ENCODE measurements at places on chromosomes 4 and X.
A peak's percentile ranks its signal among the peaks of the same experiment; 100 is the strongest.

GRCh38 chr4:55321707-55322264, 24.3 kb upstream of the SRD5A3 start:
- peak; percentile 67 for DNase-seq
- H3K36me3 ChIP-seq, result no peaks in the 10 kb centered on the region
- no peak overlapping the region for H3K4me3 ChIP-seq
- peaks cover 3% of the 10 kb centered on the region for H3K27me3 ChIP-seq

DNA sequence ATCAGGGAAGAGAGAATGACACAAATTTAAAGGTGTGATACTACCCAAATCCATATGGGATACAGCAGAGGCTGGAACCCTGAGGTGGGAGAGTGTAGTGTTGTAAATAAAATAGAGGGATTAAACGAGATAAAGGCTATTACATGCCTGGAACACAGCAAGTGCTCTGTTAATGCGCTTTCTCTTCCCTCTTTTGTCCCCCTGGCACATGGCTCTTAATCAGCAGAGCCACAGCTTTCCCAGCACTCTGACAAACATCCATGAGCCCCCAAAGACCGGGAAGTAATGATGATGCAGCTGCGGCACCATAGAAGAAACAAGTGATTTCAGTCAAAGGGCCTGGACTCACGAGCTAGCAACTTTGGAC, 85.9 kb downstream of the RASL11B start:
- H3K27me3 ChIP-seq, result no peaks in the 10 kb centered on the region
- H3K36me3 ChIP-seq, result no peaks in the 10 kb centered on the region
- H3K4me3 ChIP-seq, result no peak overlapping the region
- DNase-seq, result no peak

DNA sequence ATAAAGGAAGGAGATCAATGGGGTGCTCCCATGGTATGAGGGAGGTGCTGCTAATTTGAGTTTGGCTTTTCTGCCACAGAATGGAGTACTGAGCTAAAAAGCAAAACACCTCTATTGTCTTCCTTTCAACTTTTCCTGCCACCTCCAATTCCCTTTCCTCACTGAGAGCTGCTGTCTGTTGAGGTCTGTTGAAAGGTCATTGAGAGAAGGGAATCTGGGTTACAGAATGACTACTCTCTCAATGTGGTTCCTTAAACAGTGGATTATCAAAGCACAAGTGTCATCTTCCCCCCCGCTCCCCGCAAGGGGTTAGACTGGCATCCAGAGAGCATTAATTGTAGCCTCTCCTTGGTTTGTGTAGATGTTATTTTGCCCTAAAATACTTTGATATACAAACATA, 10.7 kb downstream of the USP9X start:
- no peak overlapping the region for H3K27ac ChIP-seq
- no peaks in the 10 kb centered on the region for H3K27me3 ChIP-seq
- no peaks in the 10 kb centered on the region for H3K36me3 ChIP-seq
- DNase-seq, result peak; percentile 21
- no peak overlapping the region for H3K4me3 ChIP-seq

DNA sequence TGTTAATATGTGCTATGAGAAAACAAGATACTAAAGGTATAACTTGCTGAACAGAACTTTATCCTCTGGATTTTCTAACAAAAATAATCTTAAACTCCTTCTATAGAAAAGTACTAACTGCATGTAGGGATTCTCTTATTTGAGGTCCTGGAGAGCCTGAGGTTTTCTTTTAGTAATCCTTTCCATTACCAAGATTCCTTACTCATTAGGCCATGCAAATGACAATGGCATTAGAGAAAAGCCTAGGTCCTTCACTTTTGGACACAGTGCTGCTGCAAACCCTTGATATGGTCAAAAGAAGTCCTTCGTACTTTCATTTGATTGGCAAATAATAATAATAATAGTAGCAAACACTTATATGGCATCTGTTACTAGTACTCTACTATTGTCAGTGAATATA, 3.2 kb downstream of the MMRN1 start:
- no peak for DNase-seq
- H3K27ac ChIP-seq, result no peak overlapping the region
- no peak overlapping the region for H3K4me3 ChIP-seq
- no peaks in the 10 kb centered on the region for H3K27me3 ChIP-seq
- peaks cover 33% of the 10 kb centered on the region for H3K4me1 ChIP-seq

DNA sequence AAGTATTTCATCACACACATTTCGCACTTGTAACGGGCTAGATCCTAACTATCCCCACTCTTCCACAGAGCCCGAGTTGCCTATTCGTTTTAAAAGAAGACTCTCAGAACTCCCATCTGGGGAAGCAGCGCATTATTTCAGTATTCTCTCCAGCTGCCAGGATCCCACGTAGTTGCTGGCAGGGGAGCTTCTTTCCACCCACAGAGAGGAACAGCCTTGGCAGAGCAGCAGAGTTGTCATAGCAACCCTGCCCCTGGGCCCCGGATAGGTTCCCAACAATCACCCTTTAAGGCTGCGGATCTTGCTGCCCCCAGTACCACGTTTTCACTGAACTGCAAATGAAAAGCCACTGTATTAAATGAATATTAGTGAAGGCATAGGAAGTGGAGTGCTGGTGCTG, 106.7 kb downstream of the GPM6A start:
- no peaks in the 10 kb centered on the region for H3K4me1 ChIP-seq
- no peaks in the 10 kb centered on the region for H3K36me3 ChIP-seq
- H3K27me3 ChIP-seq, result no peaks in the 10 kb centered on the region
- H3K27ac ChIP-seq, result no peak overlapping the region
- no peak overlapping the region for H3K4me3 ChIP-seq
- DNase-seq, result no peak

GRCh38 chr4:111400741-111401140, 744.5 kb upstream of the FAM241A start:
- no peaks in the 10 kb centered on the region for H3K36me3 ChIP-seq
- H3K4me1 ChIP-seq, result no peaks in the 10 kb centered on the region
- no peak overlapping the region for H3K27ac ChIP-seq
- H3K4me3 ChIP-seq, result no peak overlapping the region

DNA sequence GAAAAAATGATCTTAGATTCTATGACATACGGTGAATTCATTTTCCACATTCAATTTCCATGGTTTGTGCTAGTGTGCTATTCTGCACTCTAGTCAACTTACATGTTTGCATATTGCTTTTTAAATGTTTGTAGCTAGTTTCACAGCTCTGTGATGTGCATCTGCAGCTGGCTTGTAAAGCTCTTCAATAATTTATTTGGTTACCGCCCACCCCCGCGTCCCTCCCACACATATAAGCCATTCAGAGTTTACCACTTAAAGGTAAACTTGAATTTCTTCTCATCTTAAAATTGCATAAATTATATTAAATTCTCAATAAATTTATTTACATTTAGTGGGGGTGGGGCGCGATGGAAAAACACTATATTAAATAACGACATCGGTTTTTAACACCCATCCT, 291 bp upstream of the NBDY start:
- no peaks in the 10 kb centered on the region for H3K36me3 ChIP-seq
- no peak for DNase-seq
- H3K27ac ChIP-seq, result no peak overlapping the region
- peak overlapping the region; percentile 86 for H3K4me3 ChIP-seq
- H3K4me1 ChIP-seq, result peaks cover 10% of the 10 kb centered on the region
- H3K27me3 ChIP-seq, result no peaks in the 10 kb centered on the region

- no peak overlapping the region for H3K4me3 ChIP-seq
- no peak for DNase-seq
- H3K27ac ChIP-seq, result no peak overlapping the region
- H3K36me3 ChIP-seq, result no peaks in the 10 kb centered on the region
- H3K4me1 ChIP-seq, result no peaks in the 10 kb centered on the region
Observed at GRCh38 chr4:34293459-34293858, 1950.9 kb downstream of the ARAP2 start.

DNA sequence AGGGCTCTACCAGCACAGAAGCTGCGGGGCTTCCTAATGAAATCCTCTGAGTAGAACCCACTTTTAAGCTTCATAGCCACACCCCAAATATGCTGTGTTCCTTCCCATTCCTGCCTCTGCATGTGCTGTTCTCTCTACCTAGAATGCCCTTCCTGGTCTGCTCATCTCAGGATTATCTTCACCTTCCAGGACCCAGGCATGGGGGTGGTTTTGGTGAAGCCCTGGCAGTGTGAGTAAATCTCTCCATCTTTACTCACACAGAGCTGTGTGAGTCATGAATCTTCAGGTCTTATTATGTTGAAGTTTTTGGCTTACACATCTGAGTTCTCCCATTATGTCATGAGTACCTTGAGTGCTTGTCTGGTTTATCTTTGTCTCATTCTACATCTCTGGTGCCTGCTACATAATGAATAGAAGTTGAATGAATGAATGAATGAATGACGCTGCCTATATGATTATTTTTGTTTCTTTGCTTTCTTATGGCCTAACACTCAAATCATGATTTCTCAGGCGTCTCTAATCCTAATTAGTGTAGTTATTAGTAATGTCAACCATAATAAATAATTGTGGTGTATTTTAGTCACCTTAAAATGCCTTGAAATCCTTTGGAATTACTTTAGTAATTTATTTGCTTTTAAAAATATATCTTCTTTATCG, 41.9 kb downstream of the HADH start:
- H3K36me3 ChIP-seq, result peaks cover 63% of the 10 kb centered on the region
- H3K4me3 ChIP-seq, result no peak overlapping the region
- no peak overlapping the region for H3K27ac ChIP-seq
- H3K4me1 ChIP-seq, result no peaks in the 10 kb centered on the region

DNA sequence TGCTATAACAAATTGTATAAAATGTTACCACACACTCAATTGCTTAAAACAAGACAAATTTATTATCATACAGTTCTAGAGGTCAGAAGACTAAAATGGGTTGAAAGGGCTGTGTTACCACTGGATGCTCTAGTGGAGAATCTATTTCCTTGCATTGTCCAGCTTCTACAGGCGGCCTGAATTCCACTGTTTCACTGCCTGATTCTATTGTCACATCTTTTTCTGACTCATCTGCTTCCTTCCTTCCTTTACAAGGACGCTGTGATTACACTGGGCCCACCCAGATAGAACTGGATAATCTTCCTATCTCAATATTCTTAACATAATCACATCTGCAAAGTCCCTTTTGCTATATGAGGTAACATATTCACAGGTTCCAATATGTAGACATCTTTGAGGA, 19.4 kb upstream of the ARMCX1 start:
- no peaks in the 10 kb centered on the region for H3K27me3 ChIP-seq
- DNase-seq, result no peak
- no peak overlapping the region for H3K4me3 ChIP-seq
- H3K36me3 ChIP-seq, result no peaks in the 10 kb centered on the region
- no peaks in the 10 kb centered on the region for H3K4me1 ChIP-seq

GRCh38 chr4:144699565-144699964, 53.6 kb downstream of the HHIP start:
- no peaks in the 10 kb centered on the region for H3K27me3 ChIP-seq
- no peak overlapping the region for H3K4me3 ChIP-seq
- no peaks in the 10 kb centered on the region for H3K36me3 ChIP-seq
- no peak overlapping the region for H3K27ac ChIP-seq

DNA sequence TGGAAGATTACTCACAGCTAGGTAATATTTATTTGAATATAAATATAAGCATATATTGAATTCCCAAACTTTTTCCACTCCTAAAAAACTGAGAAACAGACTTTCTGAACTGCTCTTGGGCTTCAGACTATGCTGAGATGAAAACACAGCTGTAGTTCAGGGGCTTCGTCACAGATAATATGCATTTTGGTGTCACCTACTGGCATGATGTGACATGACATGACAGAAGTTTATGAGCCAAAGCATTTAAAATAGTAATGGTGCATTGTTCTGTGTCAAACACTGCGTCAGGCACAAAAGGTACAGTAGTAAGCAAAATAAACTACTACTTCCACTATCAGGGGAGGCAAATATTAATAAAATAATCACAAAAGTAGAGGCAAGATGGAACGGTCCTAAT, 171.3 kb downstream of the BTC start:
- no peak overlapping the region for H3K4me3 ChIP-seq
- H3K36me3 ChIP-seq, result no peaks in the 10 kb centered on the region
- DNase-seq, result peak; percentile 36

DNA sequence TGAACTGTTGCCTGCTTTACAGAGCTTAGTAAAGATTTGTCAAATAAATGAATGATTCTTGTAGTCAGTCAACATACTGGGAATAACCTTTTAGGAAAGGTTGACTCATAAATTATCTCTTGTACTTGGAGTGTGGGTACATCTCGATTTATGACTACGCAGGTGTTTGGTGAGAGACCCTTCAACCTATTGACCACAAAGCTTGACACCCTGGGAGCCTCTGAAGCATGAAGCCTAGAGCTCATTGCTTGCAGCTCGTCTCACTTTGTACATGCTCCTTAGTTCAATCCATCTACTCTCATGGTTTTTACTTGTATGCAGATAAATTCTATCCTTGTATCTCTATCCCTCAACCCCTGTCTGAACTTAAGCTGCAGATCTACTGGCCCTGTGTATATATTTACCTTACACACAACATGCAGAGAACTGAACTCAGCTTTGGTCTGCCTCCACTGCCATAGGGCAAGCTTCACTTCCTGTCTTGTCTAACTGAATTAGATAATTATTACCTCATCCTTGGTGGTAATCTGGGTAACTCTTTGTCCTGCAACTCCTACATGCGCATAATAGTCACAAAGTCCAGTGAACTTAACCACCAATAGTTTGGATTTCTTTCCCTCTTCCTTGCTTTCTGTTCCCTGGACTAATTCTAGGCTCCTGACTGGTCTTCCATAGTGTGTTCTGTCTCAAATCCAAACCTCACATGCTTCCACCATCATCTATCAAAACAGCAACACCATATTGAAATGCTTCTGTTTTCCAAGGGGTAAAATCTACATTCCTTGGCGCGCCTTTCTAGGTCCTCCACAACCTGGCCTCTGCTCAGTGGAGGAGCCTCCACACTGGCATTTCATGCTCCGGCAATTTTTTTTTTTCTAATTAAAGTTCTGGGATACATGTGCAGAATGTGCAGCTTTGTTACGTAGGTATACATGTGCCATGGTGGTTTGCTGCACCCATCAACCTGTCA, 32.2 kb upstream of the FAT1 start:
- no peaks in the 10 kb centered on the region for H3K4me1 ChIP-seq
- H3K27ac ChIP-seq, result no peak overlapping the region
- H3K27me3 ChIP-seq, result no peaks in the 10 kb centered on the region
- H3K4me3 ChIP-seq, result no peak overlapping the region

- H3K27me3 ChIP-seq, result no peaks in the 10 kb centered on the region
- no peaks in the 10 kb centered on the region for H3K4me1 ChIP-seq
- no peaks in the 10 kb centered on the region for H3K36me3 ChIP-seq
- no peak for DNase-seq
Observed at GRCh38 chr4:54904953-54905352, 220.4 kb downstream of the KDR start.

Data from CD14-positive monocyte (primary cell).